ENCODE measurements at places on chromosomes 2 and 18.

GRCh38 chr2:217753460-217754200, 249.2 kb downstream of the TNS1 start:
- DNase-seq, result no peak

GRCh38 chr2:212392043-212392442, 146.6 kb downstream of the ERBB4 start:
- no peak for DNase-seq

- no peak for DNase-seq
These were observed 152.3 kb upstream of the NOSTRIN start for GRCh38 chr2:168650139-168650538.

DNA sequence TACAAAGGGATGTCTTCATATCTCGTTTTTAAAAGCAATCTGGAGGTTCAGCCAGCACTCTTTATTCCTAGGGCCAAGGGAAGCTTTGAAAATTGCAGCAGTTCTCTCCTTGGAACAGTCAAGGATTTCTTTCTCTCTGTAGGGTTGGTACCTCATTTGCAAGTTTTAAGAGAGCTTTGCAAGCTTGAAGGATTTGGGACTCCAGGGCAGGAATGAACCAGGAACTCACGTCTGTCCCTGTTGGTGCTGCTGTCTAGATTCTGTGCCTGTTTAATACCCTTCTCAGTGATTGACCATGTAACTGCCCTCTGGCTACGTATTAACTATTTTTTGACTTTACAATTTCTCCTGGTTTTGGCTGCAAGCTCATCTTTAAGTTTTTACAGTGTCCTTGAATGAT, 262.5 kb upstream of the ST6GAL2 start:
- no peak for DNase-seq

DNA sequence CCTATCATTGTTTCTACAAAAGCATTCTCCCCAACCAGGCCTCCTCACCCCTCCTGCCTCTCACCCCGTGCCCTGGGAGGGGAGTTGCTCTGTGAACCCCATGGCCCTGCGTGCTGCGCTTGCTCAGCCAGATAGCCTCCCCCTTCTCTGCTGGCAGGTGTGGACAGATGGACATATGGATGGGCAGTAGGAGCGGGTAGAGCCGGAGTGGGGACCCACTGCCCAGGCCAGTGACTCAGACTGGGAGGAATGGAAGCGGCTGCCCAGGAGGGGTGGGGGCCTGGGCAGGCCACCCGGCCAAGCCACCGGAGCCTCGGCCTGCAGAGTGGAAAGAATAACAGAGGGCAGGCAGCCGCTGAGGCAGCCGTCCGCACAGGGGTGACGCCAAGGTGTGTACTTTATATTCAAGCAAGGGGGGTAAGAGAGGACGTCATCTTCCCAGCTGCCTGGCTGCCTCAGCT, 8.7 kb downstream of the CYP26B1 start:
- no peak for DNase-seq

GRCh38 chr2:3674066-3674845, 16.3 kb downstream of the ALLC start:
- DNase-seq, result no peak

DNA sequence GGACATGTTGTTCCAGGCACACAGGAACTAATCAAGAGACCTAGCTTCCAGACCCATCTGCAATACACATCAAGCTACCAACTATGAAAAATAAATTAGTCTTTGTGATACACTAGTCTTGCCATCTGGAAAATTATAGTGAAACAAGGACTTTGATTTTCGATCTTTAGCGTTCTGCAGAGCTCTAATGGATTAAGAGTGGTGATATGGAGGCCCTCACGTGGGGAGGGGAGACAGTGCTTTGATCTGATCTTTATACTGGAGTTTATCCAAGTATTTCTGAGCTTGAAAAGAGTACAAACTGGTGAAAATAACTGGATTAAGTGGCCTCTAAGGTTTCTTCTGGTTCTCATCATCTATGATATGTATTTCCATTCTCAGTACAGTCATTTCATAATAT, 273.4 kb upstream of the CDH7 start:
- DNase-seq, result no peak

DNA sequence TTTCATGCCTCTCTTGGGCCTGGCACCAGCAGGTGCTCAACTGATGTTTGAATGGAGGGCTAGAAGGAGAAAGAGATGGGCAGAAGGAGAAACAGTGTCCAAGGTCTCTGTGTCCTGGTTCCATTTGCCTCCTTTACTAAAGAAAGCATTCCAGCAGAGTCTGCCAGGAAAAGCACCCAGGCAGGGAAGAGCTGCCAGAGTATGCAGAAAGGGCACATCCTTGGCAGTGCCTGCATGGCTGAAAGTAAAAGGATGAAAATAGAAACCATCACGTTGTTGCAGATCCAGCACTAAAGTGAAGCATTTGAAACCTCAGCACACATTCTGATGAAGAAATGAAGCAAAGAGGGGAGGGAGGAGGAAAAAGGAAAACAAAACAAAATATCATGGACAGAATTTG, 142.2 kb downstream of the ESCO1 start:
- no peak for DNase-seq

- peak; percentile 27 for DNase-seq
These were observed 62.1 kb downstream of the NABP1 start for GRCh38 chr2:191740016-191740419.

DNA sequence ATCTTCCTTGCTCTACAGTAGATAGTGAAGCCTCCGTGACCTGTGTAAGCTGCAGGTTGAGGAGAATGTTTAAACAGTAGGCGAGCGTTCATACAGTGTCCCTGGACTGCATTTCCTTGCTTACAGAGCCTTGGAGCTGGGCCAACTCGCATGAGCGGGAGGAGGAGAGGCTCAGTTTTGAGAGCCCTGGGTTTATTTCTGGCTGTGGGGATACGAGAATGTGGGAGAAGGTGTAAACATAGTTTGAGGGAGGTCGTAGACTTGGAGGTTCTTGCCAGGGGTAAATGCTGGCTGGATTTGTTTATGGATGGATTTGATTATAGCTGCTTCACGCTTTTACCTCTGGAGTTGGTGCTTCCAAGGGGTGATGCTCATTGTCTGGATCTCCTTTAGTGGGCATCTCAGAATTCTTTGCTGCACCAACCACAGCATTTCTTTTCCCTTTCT, 20.8 kb downstream of the CRIM1 start:
- DNase-seq, result no peak

Measured in activated CD8-positive, alpha-beta memory T cell treated with anti-CD3 and anti-CD28 coated beads, Interleukin-2, amount 50 U/mL, for 4 hours (primary cell).